ENCODE measurements at places on chromosomes 6 and 20.

DNA sequence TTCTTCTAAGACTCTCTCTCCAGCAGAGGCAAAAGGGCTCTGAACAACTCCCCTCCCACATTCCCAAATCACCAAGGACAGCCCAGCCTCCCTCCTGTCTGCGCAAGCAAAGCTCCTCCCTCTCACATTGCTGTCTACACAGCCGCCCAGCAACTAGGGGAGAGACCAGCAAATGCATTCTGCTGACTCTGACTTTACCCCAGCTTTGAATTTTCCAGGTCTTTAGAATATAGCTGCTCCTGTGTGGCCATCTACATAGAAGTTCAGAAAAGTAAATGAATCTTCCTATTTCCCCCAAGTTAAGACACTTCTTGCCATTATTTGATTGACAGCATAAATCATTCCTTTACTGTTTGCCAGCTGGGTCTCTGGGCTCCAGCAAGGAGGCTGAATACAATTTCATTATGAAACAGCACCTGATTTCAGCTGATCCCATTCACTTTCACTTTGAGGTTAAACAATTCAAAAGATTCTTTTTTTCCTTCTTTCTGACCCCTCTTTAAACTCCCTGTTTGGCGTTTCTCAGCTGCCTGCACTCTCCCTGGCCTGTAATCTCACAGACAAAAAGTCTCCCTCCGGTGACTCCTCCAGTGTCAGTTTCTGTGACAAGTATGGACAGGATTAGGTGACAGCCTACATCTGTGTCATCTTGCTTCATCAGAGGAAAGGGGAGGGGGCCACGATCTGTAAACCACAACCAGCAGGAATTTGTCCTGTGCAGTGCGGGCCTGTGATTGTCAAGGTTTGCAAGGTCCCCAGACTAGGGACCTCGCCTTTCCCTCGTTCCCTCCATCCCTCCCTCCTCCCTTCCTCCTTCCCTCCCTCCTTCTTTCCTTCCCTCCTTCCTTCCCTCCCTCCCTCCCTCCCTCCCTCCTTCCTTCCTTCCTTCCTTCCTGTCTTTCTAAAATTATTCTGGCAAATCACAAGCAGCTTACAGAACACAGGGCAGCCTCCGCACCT is 205.6 kb upstream of the RIN2 start:
- DNase-seq, result no peak

DNA sequence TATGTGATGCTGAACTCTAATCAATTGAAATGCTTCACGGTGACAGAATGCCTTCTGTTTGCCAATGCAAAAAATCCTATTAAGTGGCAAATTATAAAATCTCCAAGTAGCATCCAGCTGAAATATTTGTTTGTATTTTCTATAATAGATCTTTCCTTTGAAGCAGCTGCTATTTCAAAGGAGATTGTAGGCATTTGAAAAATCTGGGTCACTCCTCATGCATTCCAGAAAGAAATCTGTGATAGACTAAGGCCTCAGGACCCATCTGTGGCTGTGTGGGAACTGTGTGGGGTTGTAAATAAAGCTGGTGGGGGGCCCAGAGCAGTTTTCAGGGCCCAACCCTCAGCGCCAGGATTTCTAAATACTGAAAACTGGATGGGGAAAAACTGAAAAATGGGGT is 216.9 kb upstream of the ARG1 start:
- no peak for DNase-seq

DNA sequence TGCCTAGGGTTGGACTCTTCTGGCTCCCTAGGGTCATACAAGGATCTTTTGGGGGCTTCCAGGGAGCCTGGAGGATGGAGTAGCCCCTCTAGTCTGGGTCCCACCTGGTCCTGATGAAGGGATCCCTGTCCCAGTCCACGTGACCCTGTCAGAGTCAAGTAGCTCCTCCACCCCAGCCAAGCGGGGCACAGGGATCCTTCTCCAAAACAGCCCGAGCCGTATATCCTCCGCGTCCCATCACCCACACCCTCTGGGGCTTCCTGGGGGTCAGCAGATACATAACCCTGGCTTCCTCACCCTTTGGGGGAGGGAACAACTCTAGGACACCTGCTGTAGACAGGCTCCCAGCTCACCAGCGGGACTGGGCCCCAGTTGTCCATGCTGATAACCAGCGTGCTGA is 28.0 kb downstream of the BPIFB1 start:
- DNase-seq, result no peak

- no peak for DNase-seq
These were observed 17.5 kb upstream of the BMP5 start for GRCh38 chr6:55892749-55893357.

DNA sequence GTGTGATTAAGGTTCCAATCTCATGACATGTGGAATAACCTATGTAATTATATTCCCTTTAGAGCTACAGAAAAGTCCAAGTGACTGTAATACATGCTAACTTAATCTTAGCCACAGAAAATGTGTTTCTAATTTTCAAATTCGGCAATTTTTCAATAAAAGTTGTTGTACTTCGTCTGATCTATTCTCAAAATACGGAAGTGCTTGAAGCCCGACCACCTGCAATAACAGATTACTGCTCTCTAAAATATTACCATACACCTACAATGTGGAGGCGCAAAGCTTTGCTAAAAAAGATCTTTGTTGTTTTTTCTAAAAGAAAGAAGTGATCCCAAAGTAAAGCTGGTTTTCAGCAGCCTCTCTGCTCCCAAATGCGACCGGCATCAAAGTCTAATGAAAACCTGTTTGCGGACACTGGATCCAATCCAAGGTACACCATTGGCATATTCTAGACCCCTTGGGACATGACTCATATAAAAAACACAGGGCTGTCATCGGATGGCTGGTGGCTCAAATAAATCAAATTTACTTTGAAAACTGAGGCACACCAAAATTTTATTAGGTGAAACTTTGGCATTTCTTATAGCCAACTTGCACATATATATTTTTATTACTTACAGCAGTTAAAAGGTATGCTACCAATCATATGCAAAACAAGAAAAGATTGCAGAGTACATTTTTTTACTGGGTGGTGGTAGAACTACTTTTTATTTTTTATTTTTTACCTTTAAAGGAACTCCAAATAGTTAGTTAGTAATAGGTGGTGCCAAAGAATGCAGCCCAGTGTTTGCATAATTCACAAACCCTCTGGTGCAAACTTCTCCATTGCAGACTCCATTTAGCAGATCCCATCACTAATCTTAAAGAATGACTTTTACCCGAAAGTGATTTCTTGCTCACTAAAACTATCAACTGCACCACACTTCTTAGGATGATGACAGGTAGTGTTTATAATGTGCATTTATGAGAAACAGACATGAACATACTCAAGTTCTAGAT is 118.7 kb upstream of the TBX18 start:
- DNase-seq, result no peak

- no peak for DNase-seq
These were observed 24.6 kb downstream of the C6orf132 start for GRCh38 chr6:42117843-42118161.

DNA sequence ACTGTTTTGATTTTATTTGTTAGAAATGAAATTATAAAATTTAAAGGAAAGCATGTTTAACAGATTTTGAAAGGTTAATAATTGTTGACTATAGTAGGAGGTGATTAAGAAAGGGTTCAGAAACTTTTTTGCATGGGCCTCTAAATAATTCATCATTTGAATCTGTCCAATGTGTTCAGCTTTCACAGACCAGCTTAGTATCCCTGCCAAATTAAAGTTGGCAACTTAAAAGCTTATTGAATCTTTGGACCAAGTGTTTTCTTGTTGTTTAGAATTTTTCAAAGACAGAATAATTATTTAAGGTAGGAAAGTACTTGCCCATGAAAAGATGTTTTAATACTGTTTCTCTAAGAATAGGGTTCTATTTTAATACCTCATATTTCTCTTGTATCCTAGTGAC is 466.0 kb downstream of the GJA1 start:
- DNase-seq, result no peak

DNA sequence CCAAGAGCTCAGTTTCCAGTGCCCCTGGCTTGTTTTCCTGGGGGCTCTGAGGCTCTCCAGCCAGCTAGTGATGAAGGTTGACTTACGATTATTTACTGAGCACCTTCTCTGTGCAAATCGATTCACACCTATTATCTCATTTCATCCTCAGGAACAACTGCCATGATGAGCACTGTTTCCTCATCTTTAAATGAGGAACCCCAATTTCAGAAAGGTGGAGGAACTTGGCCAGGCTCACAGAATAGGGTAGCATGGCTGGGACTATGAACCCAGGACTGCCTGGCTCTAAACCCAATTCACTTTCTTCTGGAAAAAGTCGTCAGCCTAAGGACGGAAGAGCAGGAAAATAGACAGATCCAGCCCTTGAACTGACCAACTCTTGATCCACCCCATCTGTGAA is 3.5 kb upstream of the BPI start:
- no peak for DNase-seq

GRCh38 chr6:9370480-9370879 is 935.1 kb upstream of the SLC35B3 start:
- no peak for DNase-seq

DNA sequence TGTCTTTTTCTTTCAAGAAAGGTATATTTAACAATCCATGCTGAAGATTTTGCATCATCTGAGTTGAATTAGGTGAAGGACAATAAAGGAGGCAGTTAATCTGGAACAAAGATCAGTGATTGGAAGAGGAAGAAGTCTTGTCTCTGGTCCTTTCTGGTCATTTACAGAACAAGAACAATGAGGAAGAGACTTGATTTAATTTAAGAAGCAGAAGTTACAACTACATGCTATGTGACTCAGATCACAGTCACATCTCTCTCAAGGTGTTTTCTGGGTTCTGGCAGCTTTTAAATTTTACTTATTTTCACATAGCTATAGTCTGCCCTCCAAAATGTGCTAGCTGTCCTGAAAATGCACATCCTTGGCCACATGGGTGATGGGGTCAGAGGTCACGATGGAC is 53.5 kb upstream of the DEK start:
- DNase-seq, result no peak

DNA sequence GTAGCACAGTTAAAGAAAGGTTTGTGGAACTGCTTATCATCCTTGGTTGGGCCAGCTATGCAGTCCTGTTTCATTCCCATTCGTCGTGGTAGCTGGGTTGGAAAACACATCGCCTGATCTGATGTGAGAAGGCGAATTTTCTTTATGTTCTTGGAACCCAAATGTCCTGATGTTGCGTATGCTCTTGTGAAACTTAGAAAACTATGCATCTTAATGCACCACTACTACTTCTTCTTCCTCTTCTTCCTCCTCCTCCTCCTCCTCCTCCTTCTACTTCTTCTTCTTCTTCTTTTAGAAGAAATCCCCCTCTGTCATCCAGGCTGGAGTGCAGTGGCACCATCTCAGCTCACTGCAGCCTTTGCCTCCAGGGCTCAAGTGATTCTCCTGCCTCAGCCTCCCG is 381.6 kb downstream of the UTRN start:
- DNase-seq, result no peak

- no peak for DNase-seq
These were observed 67.8 kb downstream of the SYTL3 start for GRCh38 chr6:158717341-158718330.

GRCh38 chr20:32024683-32025295 is 14.6 kb downstream of the CCM2L start:
- no peak for DNase-seq

DNA sequence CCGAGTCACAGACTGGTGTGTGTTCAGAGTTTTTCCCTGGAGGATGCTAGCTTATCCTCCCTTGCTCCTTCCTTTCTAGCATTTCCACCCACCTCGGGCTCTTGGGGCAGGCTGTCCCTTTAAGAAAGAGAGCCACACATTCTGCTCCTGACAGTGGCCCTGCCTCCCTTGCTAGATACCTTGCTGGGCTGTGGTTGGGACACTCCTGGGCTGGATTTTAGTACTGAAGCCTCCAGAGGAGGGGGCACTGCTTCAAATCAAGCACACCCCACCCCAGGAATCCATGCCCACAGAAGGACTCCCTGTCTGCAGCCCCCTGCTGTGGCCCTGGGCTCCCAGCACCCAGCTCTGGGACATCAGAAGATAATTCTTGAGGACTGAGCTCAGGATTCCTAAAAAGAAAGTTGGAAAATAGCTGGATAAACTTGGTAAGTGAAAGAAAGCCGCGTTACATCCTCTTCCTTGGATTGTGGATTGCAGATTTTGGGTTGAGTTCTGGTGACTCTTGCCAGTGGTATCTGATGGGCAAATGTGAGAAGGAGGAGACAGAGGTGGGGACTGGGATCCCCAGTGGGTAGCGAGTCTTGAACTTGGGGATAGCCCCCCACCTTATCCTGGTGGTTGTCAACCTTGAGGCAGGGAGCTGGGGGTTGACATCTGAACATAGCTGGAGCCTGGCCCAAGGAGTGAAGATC is 29.0 kb downstream of the DAAM2 start:
- no peak for DNase-seq

DNA sequence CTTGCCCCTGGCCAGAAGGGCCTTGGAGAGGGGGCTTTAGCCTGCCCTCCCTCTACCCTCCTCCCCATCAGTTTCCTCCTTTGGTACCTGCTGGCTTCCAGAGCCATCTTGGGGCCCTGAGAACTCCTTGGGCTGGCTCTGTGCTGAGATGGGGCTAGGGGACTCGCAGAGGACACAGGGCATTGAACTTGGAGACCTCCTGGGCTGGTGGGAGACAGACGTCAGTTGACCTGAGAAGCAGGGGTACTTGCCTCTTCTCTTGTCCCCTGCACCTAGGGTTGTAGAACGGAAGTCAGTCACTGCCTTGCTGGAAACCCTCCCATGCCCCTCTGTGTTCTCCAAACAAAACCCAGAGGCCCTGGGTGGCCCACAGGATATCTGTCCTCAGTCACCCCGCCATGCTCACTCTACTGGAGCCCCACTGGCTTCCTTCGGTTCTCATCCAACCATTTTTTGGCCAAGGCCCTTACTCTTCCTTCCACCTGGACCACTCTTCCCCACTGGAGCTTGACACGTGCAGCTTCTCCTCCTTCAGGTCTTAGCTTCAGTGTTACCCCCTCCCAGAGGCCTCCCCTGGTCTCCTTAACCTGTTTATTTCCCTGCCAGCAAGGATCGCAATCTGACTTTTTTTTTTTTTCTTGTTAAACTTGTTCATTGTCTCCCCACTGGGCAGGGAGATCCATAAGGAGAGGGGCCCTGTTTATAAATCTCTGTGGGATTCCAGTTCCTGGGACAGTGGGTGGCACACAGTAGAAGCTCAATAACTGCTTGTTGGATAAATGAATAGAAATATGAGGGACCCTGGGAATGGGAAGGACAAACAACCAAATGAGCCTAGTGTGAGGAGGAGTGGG is 971 bp downstream of the RBCK1 start:
- no peak for DNase-seq

DNA sequence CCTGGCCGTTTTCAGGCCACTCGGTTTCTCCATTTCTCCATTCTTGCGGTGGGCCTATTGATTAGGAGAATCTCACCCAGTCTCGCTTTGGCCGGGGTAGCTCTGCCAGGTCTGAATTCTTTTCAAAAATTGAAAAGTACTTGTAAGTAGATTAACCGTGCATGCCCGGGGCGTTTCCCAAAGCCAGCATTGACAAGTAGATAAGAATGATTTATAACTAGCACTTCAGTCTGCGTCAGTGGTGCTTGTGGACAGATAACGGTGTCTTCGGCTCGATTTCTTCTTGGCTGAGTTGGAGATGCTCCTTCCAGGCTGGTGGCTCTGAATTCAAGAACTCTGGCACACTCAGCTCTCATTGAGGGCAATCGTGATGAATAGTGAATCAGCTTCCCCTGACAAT is 29.0 kb downstream of the SLC24A3 start:
- DNase-seq, result no peak
